ENCODE measurements at places on chromosomes 13 and 19.

DNA sequence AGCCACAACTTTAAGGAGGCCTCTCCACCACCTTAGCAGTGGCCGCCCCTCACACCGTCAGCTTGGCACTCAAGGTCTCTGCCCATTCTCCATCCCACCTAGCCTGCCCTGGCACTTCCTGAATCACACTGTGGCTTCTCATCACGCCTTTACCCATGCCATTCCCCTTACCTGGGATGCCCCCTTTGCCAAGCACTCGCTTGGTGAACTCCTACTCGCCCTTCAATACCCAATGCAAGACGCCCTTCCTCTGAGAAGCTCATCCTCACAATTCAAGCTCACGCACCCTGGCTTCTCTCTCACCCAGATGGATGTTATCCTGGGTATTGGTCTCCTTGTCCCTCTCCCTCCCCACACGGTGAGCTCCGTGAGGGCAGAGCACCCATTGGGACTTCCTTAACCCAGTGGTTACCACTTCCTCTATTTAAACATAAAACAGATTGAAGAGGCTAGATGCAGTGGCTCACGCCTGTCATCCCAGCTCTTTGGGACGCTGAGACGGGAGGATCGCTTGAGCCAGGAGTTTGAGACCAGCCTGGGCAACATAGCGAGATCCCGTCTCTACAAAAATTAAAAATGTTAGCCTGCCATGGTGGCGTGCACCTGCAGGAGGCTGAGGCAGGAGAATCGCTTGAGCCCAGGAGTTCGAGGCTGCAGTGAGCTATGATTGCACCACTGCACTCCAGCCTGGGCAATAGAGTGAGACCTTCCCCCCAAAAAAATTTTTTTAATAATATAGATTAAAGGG lies 12.6 kb upstream of the SHD start:
- DNase-seq = no peak

DNA sequence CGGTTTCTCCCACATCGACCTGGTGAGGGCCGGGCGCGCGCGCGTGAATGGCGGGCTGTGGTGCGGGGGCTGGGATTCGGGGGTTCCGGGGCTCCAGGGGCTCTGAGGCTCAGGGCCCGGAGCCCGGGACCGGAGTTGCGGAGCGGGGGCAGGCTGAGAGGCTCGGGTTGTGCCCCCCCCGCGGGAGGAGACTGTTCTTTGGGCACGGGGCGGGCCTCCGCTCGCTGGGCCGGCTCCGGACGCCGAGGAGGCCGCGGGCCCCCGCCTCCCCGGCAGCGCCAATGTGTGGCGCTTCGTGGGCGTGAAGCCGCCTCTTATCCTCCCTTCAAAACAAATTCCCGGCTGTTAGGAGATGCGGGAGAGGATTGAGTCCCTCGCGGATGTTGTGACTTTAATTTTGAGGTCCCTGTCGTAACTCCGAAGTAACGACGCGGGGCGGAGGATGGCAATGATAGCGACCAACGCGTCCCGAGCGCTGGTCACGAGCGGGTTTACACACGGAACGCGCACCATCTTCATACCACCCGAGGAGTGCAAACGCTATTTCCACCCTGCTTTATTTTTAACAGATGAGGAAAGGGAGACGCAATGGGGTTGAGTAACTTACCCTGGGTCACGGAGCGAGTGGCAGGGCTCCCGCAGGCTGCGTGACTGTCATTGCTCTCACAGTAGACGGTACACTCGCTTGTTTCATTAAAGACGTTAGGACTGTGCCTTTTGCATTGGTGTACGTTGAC lies 536 bp downstream of the UBA2 start:
- no peak for DNase-seq

DNA sequence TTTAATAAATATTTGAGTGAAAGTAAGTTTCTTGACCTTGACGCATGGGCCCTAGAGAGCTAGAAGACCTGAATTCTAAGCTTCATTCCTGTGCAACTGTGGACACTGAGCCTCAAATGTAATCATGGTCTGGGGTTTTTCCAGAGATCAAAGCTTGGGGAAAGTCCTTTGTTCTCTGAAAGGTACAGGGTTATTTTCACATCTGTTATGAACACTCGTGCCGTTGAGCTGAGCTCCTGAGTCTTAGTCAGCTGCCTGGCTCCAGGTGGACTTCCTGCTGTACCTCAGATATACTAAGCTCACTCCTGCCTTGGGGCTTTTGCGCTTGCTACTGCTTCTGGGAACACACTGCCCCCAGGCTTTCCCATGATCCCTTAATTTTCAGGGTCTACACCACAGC lies 7.5 kb upstream of the ZBTB32 start:
- DNase-seq = no peak

DNA sequence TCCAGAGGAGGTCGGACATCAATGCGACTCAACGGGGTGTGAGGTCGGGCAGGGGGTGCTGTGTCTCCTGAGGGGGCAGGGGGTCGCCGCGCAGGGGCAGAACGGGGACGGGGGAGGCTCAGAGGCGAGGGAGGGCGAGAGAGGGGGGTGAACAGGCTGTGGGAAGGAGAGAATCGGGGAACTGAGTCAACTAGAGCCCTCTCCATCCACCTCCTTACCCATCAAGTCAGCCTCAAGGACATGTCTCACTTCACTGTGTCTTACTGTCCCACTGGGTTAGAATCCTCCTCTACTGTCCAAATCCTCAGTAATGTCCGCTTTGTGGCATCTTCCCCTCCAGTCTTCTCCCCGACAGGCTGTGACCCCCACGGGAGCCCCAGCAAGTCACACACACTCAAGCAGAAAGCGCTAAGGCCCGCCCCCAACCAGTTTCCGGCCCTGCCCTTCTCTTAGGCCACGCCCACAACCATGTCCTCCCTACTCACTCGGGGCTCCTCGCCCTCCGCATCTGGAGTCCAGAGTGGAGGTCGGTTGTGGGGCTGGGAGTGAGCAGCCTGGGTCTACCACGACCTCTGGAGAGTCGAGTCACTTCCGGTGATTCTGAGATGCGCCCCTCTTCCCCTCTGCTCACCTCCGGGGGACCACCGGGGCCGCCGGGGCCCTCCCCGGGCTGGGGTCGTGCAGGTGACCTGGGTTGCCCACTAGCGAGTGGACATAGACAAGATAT lies 9.3 kb downstream of the PLEKHA4 start:
- no peak for DNase-seq

DNA sequence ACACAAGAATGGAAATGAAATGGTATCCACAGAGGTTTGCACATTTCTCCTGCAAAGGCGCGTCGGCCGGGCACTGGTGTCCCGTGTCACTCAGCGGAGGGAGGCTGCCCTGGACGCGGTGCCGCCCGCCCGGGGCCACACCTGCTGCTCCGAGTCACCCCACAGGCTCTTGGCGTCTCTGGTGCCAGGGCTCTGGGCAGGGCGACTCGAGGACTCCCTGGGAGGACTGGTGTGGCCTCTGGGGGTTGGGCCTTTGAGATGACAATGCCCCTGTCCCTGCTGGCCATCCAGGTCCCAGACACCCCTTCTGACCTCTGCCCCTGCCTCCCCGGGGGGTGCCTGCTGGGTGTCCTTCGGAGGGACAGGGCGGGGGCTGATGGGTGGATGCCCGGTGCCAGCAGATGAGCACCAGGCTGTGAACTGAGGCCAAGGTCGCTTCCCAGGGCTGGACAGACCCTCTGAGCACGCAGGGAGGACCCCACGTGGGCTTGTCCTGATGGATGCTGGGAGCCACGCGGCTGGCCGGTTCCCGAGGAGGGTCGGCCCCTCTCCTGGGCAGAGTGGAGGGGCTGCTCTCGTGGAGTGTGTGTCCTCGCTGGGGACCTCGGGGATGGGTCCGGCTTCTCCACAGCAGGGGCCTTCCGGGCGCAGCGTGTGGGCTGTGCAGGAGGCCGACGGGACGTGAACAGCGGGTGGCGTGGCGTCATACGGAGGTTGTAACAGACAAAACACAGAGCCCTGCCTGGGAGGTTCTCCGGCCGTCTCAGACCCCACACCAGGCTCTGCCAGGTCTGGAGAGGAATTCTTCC lies 4.7 kb upstream of the CACTIN start:
- DNase-seq = no peak

DNA sequence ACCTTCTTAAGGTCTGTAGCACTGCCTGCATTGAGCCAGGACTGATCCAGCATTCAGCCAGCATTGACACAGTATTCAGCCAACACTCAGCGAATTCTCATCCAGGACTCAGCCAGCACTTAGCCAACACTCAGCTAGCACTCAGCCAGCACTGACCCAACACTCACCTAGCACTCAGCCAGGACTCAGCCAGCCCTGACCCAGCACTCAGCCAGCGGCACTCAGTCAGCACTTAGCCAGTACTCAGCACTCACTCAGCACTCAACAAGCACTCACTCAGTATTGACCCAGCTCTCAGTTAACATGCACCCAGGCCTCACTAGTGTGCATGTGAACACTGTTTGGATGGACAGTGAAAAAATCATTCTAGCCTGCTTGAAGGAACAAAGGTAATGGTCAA lies 55.0 kb downstream of the TSHZ3 start:
- DNase-seq = no peak

GRCh38 chr19:4034048-4035017 lies 26.8 kb downstream of the PIAS4 start:
- no peak for DNase-seq

DNA sequence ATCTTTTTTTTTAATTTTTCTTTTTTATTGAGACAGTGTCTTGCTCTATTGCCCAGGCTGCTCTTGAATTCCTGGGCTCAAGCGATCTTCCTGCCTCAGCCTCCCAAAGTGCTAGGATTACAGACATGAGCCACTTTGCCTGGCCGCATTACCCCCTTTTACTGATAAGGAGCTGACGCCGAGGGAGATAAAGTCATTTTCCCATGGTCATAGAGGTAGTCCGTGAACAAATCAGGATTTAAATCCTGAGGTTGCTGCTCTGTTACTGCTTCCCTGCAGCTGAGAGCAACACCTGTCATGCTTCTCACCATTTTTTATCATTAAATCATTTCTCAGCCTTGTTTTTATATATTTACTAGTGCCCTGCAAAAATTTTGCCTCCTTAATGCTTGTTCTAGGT lies 7.4 kb downstream of the CYSLTR2 start:
- no peak for DNase-seq

- DNase-seq = peak; percentile 75
Measured at GRCh38 chr13:110113284-110113764, 193.6 kb downstream of the COL4A1 start.

GRCh38 chr13:42926555-42926954 lies 65.5 kb downstream of the EPSTI1 start:
- no peak for DNase-seq

GRCh38 chr19:58330458-58330857 lies 3.7 kb downstream of the ZSCAN22 start:
- peak; percentile 88 for DNase-seq

DNA sequence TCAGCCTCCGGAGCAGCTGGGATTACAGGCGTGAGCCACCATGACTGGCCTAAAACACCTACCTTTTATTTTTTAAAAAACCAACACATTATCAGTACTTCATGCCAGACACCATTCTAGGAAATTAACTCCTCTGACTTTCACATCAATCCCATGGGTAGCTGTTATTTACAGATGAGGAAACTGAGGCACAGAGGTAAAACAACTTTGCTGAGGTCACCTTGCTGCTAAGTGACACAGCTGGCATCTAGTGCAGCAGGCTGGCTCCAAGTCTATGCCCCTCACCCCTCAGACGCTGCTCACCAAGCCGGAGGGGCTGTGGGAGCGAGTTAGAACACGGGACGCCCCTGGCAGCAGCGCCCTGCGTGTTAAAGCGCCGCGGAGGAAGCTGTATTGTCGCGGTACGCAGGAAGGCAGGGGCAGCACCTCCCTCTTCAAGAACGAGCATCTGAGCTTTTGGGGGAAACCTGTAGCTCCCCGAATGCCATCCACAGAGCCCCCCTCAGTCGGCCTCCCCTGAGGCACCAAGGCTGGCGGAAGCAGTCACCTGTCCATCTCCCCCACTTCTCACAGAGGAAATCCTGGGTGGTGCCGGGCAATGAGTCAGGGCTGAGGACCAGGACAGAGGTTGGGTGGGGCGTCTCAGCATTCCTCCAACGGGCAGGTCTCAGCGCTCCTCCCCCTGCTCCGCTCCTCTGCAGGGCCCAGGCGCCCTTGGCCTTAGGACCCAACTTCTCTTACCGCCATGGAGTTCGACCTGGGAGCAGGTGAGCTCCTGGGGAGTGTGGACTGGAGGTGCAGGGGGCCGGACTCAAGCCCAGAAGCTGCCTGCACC lies at the start of gene C19orf33:
Gene C19orf33 (plus strand): TSS at position 735 of the 835 bp plus-strand sequence. CDS start 11 bp downstream, at position 746.
- peak; percentile 97 for DNase-seq

GRCh38 chr13:108760541-108760940 lies 131.1 kb downstream of the MYO16 start:
- no peak for DNase-seq

- DNase-seq = peak; percentile 11
Measured at GRCh38 chr13:110214637-110215036, 92.3 kb downstream of the COL4A1 start.

- no peak for DNase-seq
Measured at GRCh38 chr13:78129359-78129758, 210.7 kb upstream of the EDNRB start.

DNA sequence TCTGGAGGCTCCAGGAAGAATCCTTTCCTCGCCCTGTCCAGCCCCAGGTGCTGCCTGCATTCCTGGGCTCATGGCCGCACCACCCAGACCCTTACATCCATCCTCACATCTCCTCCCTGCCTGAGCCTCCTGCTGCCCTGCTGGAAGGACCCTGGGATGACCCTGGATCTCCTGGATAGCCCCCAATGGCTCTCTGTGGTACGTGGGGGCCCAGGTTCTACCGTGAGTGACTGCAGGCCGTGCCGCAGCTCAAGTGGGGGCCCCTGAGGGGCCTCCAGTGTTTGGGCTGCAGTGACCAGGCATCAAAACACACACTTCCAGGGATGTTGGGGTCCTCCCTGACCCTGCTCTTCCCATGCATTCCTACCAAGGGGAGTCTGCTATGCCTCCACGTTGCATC lies 8.3 kb upstream of the MCF2L start:
- DNase-seq = no peak

DNA sequence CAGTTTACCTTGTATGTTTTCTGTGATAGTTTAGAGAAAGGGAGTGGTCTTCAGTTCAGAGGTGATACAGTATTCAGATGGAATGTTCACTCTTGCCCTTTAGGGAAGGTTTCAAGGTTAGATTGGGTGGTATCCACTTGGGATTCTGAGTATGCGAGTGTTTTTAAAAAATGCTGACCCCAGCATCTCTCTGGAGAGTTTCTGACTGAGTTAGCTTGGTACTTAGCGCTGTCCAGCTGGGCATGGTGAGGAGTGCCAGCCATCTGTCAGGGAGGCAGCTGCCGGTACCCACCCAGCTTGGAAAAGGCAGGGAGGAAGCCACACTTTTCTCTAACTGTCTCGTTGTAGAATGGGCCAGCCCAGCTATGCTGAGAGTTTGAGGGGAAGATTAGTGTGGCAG lies 63.3 kb downstream of the ARHGEF7 start:
- no peak for DNase-seq

- DNase-seq = peak; percentile 61
Measured at GRCh38 chr13:98990701-98991100, 12.8 kb upstream of the DOCK9 start.

- no peak for DNase-seq
Measured at GRCh38 chr13:72536714-72537394, 190.6 kb downstream of the MZT1 start.

GRCh38 chr19:40604171-40604646 lies 3.0 kb downstream of the LTBP4 start:
- no peak for DNase-seq

All from A172 (cell line).